Dermis blood vessel endothelial cell (primary cell): ENCODE measurements at places on chromosomes 5 and 9. TPM values are rescaled to one million over a fixed set of nuclear protein-coding genes. Genes with fewer than 3 reads are reported as not detected.
A peak's percentile ranks its signal among the peaks of the same experiment; 100 is the strongest.

DNA sequence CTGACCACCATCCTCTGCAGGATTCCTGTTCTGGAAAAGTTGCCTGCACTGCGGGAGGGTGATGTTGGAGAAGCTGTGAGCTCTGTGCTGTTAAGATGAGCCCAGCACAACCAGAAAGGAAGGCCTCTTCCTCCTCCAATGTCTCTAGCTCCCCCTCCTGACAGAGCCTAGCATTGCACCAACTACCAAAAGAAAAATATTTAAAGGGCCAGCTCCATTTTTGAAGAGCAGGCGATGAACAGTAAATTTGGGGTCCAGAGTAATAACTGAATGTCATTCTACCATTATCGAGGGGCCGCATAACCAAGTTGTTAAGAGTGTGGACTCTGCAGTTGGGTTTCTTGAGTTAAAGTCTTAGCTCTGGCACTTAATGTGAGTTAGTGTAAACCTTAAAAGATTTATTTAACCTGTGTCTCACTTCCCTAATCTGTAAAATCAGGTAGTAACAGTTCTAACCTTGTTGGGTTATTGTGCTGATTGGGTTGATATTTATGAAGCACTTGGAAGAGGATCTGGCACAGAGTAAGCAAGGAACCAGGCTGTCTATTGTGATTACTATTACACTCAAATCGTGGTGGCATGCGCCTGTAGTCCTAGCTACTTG is 3.9 kb downstream of the TEX53 start:
- peak; percentile 85 for DNase-seq

- DNase-seq, result peak; percentile 72
Measured at GRCh38 chr5:179731791-179732411, 721 bp upstream of the MAML1 start.

PCDH12 gene
- total RNA-seq, result 48.2 and 60.9 TPM in 2 replicates

GRCh38 chr9:116333254-116333653 is 179.7 kb downstream of the PAPPA start:
- no peak for DNase-seq

DNA sequence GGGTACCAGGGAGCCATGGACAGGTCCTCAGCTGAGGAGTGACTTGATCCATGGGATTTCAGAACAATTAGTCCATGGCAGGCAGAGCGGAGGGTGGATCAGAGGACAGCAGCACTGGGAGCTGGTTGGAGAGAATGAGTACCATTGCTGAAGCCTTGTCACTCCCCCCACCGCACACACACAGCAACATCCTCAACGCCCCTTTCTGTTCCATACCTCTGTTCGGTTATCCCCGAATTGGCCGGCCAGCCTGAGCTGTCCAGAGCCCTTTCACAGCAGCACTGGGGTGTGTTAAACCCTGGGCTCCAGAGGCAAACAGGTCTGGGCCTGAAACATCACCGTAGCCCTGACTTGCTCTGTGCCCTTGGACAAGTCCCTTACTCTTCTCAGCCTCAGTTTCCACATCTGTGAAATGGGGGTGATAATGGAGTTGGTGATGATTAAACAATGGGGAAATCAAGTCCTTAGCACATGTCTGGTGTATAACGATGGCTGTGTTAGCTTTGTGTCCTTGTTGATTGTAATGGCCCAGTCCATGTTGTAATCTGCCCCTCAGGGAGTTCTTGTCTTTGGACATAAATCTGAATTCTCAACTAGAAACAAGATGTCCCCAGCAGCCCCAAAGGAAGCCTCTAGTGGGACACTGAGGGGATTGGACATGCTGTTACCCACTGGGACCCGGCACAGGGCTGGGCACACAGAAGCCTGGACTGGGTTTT is 16.9 kb downstream of the GSN start:
- DNase-seq, result no peak

- DNase-seq, result no peak
Measured at GRCh38 chr5:150075233-150075632, 11.1 kb downstream of the CSF1R start.

TMEM215 gene
- total RNA-seq, result not detected in 2 replicates

DNA sequence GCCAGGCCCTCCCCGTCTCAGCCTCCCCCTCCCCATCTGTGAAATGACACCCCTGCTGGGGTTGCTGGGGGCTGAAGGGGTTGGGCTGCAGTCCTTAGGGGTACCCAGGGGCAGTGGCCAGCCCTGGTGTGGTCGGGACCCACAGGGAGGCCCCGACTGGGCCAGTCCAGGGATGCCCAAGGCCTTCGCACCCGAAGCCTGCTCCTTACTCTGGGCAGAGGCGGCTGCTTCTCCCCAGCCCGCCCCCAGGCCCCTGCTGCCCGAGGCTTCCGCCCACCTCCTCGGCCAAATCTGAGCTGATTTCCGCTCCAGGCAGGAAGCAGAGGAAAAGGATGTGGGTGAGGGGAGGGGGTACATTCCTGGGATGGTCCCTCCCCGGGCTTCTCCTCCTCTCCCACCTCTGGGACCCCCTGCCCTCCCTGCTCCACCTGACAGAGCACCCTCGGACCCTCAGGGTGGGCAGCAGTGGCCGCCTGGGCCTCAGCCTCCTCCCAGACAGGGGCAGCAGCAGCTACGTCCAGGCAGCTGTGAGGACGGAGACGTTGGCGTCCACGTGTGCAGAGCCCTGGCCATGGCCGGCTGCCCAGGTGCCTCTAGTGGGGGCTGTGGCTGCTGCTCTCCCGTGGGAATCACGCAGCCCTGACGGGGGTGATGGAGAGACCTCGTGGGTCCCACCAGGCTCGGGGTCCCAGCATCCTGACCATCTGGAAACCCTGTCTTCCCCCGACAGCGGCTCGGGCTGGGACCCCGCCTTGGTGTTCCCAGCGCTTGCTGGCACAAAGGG is 4.2 kb upstream of the NRARP start:
- DNase-seq, result peak; percentile 86

DNA sequence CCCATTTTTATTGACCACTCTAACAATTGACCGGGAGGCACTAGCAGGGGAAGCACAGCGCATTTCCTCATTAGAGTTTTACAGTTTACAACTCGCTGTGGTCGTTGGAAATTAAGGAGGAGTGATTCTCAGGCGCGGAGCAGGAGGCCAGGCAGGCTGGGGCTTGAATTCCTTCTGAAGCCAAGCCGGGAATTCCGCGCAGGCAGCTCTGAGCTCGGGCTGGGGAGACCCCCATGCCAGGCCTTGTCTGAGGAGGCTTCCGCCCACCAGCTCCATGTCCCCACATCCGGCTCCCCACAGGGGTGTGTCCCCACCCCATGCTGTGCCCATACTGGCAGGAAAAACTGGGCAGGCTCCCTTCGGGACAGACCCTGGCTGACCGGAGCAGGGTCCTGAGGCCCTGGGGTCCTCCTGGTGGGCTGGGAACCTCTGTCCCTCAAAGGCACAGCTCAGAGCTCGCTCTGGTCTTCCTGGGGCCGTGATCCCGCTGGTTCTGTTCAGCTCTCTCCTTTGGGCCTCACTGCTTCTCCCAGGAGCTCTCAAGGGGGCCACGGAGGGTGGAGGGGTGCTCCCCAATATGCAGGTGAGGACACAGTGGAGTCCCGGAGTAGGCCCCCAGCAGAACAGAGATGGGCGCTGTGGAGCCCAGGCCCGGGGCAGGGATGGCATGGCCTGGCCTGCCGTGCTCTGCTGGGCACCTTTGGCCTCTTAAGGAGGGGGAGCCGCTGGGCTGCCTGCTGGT is 1.3 kb upstream of the NRARP start:
- peak; percentile 63 for DNase-seq

DNA sequence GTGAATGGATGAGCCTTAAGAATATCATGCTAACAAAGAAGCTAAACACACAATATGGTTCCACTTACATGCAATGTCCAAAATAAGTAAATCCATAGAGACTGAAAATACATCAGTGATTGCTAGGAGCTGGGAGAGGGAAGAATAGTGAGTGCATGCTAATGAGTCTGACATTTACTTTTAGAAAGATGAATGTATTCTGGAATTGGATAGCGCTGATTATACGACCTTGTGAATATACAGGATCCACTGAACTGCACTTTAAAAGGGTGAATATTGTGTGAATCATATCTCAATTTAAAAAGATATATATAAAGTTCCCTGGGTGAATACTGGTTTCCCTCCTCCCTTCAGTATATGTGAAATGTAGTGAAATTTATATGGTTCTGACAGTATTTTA is 46.2 kb downstream of the LOX start:
- no peak for DNase-seq

GRCh38 chr9:99867968-99868367 is 38.5 kb upstream of the STX17 start:
- DNase-seq, result no peak

GRCh38 chr9:98977813-98978212 is 34.1 kb downstream of the COL15A1 start:
- DNase-seq, result no peak

GABRB2 gene
- not detected in 2 replicates for total RNA-seq

SLC34A1 gene
- total RNA-seq, result not detected in 2 replicates

GRCh38 chr9:122377241-122378164 is 6.7 kb downstream of the PTGS1 start:
- no peak for DNase-seq

DNA sequence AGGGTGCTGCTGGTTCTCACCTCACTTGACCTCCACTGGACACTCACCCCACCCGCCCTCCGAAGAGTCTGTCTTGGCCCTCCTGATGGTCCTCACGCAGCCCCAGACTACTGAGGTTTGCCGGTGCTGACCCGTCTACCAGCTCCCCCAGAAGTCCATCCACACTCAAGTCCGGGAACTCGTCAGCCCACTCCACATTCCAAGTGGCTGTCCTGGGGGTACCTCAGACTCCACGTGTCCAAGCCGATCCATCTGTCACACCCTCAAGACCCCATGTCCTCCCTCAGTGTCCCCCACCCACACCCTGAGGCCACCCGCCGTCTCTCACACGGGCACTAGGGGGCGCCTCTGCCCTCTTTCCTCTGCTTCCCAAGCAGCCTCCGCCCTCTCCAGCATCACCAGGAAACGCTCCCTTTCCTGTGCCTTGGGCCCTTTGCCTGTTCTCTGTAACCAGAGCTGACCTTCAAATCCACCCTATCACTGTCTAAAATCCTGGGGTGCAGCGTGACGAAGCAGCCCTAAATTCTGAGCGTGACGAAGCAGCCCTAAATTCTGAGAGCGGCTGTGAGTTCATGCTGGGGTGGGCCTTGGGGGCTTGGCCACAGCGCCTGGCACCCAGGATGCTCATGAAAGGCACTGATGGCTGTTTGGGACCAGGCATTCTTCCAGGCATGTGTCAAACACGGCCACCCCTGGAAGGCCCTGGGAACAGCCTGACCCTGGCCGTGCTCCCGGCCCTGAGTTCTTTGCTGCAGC is 95.7 kb downstream of the KCNT1 start:
- peak; percentile 69 for DNase-seq

DNA sequence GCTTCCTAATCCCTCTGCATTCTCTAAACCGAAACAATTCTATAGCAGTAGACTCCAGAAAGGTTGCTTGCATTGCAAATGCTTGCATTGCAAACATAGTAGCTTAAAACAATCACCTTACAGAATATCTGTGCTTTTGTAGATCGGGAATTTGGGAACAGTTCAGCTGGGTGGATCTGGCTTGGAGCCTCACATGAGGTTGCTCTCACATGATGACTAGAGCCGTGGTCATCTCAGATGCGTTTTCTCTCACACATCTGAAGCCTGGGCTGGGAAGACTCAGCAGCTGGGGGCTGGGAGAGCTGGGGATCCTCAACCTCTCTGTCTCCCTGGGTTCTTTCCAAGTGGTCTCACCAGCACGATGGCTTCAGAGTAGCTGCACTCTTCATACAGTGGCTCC is 127.8 kb downstream of the MSX2 start:
- no peak for DNase-seq

ELOVL7 gene
- total RNA-seq, result 0.09 and 2.2 TPM in 2 replicates

GRCh38 chr5:90909101-90909503 is 350.5 kb downstream of the ADGRV1 start:
- peak; percentile 92 for DNase-seq

MYMK gene
- not detected in 2 replicates for total RNA-seq

DNA sequence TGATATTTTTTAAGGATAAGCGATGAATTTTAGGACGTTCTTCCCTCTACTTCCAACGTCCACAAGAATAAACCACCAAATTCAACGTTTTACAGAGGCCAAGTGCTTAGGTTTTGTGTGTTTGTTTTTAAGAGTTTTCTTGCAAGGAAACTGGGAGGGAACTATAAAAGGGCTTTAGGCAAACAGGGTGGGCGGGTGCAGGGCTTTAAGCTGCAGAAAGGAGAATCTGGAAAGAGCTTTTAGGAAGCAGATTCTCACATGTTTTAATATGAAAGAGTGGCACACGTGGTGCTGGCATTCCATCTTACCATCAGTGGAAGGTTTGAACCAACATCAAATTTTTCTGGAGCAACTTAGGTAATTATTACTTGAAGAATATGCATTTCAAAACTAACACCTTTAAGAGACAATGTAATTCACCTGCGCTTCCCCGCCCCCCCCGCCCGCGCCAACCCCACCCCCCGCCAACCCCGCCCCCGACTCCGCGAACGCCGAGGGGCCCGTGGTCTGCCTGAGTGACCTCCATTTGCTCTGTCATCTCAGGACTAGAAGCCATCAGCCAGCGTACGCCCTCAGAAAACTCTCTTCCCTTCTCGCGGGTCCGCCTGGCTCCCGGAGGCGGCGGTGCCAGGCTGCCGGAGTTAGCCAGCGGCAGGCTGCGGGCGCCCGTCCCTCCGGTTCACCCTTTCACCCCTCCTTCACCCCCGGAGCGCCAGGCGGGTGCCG is 911 bp upstream of the PIK3R1 start:
- peak; percentile 22 for DNase-seq

GRCh38 chr5:160357394-160357793 is 13.0 kb downstream of the C1QTNF2 start:
- DNase-seq, result no peak

DNA sequence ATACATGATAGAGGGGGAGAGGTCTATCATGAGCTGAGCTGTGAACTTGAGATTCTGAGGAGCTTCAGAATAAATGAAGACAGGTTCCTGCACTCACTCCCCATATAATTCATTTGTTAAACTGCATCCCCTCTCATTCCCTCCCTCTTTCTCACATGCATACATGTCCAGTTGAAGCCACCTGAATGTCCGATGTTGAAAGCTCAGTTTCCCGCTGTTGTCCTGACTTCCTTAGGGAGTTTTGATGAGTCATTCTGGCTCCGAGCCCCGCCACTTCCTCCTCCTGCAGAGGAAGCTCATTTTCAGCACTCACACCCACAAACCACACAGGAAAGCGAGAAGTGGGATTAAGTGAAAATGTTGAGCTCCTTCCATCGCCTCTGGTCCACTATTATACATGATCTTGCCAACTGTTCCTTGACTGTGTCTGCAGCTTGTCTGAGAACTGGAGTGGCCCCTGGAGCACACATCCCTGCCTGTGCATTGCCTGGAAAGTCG is 121.2 kb downstream of the CEMIP2 start:
- peak; percentile 92 for DNase-seq

DNA sequence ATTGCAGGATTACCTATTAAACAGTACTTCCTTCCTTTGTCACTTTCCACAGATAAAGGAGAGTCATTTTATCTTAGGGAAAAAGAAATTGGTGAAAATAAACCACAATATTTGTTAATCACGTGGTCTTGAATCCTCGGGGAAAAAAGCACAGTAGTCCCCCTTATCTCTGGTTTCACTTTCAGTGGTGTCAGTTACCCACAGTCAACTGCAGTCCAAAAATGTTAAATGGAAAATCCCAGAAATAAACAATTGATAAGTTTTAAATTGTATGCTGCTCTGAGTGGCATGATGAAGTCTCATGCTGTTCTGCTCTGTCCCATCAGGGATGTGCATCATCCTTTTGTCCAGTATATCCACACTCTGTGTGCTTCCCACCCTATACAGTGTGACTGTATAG is 405.2 kb upstream of the MPDZ start:
- DNase-seq, result no peak

HRH2 gene
- 0.05 TPM in 1 of 2 replicates, not detected in the other for total RNA-seq
